Testis (tissue), 5 donors: ENCODE measurements at places on chromosomes 11 and 22.
A peak's percentile ranks its signal among the peaks of the same experiment; 100 is the strongest.

GRCh38 chr11:61766353-61766841 is 14.0 kb downstream of the MYRF start:
- DNase-seq, result no peak

DNA sequence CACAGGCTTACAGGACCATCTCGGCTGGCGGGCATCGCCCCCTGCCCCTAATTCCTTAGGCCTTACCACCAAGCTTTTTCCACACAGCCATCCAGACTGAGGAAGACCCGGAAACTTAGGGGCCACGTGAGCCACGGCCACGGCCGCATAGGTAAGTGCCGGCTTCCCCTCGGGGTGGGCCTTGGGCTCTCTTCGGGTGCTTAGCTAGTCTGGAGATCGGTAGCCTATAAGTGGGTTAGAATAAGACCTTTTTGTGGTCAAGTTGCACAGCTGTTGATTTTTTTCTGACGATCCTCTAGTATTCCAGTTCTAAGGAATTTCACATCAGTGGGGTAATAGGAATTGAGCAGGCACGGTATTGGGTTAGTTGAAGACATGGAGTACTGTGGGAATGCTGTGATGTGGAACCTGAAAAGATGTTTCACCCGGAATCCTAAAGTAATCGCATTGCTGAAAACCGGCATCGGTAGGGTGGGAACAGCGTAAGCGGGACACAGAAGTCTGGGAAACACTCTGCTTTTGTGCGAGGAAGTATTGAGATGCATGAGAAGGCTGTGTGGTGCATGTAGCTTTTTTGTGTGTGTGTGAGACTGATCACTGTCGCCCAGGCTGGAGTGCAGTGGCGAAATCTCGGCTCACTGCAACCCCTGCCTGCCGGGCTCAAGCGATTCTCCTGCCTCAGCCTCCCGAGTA is 669 bp downstream of the RPL27A start:
- no peak for DNase-seq

DNA sequence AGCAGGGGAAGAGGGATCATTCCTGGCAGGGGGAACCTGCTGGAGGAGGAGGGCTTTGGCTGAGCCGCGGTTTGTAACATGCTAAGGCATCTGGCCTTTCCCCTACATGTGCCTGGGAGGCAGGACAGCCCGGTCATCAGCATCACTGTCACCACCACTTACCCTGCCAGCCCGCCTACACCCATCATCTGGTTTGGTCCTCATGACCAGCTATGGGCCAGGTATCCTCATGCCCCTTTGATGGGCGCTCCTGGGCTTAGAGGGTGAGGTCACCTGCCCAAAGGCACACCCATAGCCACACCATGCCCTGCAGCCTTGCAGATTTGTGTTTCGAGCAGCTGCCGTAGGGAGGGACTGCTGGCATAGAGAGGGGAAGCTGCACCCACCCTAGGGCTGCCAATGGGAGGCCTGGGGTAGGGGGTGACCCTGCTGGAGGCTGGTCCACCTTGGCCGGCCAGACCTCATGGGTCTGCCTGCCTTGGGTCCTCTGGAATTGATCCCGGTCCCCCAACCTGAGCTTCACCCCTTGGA is 2.6 kb downstream of the MRGPRF start:
- no peak for DNase-seq

DNA sequence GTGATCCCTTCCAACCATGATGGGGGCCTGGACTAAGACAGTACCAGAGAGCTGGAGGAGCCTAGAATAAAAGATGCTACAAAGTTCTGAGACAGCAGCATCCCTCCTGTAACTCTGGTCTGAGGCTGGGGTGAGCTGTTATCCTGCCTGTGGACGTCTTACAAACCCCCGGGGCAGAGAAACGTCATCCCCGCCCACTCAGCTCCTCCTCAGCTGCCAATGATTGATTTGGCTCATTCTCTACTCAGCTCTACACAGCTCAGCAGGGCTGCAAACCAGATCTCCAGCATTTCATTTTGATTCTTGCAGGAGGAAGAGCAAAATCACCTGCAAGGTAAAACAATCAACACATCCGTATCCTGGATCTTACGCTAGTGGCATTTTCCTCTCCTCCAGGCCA is 55.5 kb downstream of the CSNK2A3 start:
- no peak for DNase-seq

DNA sequence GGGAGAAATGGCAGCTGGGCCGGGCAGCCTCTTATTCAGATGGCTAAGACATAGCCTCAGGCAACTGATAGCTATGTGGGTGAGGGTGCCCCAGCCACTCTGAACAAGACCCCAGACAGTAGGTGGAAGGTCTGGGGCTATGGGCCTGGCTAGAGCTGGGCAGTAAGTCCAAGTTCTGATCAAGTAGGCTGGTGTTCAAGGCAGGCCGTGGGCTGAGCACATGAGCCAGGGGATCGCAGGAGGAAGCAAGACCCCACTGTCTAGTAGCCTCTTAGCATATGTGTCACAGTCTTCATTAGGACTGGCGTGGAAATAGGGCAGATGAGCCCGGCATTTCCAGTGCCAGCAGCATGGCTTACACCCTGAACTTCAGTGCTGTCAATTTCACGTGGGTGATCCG is 192.1 kb downstream of the ADAMTS15 start:
- no peak for DNase-seq

- DNase-seq, result no peak
Observed at GRCh38 chr11:113138731-113139130, 175.7 kb upstream of the TTC12 start.

GRCh38 chr22:30192427-30192826 is 54.1 kb downstream of the LIF start:
- DNase-seq, result no peak

- no peak for DNase-seq
Observed at GRCh38 chr22:19809741-19810140, 44.9 kb downstream of the GNB1L start.

DNA sequence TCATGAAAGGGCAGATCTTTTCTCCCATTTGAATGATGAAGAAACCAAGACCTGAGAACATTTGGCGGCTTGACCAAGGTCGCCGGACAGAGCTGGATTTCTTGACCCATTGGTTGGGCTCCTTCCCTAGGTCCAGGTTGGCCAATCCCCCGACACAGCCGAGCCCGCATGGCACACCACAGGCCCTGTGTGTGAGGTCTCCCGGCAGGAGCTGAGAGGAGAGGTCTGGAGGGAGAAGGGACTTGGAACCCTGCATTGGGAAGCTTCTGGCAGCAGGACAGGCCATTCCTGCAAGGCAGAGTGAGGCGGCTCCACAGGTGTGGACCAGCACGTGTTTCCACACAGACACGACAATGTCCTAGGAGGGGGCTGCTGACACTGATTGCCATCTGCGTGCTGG is 98.6 kb upstream of the THY1 start:
- no peak for DNase-seq

DNA sequence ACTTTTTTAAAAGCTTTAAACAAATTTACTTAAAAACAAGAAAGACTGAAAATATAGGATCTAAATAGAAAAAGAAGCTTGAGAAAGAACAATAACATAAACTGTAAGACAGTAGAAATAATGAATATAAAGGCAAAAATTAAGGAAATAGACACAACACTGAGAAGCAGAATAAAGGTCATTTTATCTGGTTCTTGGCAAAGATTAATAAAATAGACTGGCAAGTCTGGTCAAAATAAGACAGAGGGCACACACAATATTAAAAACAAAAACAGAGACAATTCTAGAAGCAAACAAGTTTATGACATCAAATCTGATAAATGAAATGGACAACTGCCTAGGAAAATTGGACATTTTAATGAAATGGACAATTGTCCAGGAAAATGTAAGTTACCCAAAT is 105.8 kb downstream of the ATG16L2 start:
- DNase-seq, result no peak

GRCh38 chr11:61928606-61929005 is 11.2 kb upstream of the RAB3IL1 start:
- DNase-seq, result no peak

DNA sequence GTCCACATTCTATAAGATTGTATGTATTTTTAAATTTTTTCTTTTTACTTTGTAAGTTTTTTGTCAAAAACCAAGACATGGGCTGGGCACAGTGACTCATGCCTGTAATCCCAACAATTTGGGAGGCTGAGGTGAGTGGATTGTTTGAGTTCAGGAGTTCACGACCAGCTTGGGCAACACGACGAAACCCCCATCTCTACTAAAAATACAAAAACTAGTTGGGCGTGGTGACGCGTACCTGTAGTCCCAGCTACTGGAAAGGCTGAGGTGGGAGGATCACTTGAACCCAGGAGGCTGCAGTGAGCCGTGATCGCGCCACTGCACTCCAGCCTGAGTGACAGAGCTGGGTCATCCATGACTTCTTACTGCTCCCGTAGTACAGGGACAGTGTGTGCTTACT is 84.8 kb upstream of the PRDM11 start:
- DNase-seq, result no peak

- no peak for DNase-seq
Observed at GRCh38 chr22:46479046-46479445, 58.4 kb downstream of the CELSR1 start.

DNA sequence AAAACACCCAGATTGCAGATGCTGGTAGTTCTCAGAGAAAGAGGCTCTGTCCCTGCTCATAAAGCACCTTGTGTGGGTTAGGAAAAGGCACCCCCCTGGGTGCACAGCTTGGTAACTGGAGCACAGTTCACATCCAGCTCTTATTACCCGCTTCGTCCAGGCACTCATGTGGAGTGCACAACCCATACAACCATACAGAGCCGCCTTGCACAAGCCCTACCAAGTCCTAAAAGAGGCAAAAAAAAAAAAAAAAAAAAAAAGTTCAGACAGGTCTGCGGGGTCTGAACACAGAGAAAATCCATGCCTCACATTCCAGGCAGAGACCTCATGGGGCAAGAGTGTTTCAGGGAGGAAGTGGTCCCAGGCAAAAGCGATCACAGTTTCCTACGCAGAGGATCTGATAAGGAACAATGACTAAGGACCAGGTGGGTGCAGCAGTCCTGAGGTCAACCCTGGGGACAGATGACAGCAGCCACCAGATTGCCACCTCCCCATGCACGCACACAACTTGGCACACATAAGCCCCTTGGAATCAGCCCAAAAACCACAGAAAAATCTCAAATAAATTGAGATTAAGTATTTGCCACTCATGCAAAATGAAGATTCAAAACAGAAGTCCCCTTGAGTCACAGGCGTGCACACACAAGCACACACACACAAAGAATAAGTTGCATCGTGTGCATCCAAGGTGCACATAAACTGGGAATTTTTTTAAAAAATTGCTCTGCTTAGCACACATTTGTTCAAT is 12.3 kb downstream of the MB start:
- no peak for DNase-seq

- DNase-seq, result no peak
Observed at GRCh38 chr11:132587716-132588115, 944.6 kb downstream of the OPCML start.

DNA sequence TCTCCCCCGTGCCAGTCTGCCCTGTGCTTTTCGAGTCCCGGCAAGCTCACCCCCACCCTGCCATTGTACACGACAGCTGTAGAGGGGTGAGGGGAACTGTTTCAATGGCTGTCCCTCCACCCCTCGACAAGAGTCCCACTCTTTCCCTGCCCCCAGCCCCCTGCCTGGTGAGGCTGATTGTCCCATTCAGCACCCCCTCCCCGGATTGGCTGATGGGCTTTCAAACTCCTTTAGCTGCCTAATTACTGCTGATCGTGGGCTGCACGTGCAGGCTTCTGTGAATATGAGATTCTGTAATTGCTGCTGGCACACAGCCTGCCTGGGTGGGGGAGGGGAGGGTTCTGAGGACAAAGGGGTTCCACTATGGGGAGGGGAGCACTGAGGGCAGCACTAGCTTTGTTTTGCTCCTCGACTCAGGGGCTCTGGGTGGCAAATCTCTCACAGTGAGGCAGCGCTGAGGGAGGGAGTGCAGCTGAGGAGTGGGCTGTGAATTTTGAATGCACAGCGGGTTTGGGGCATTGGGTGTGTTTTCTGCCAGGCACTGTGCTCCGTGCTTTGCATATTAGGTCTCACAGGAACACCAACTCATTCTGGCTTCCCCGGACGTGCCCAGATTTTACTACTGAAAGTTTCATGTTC is 42.6 kb upstream of the ACCSL start:
- peak; percentile 58 for DNase-seq

DNA sequence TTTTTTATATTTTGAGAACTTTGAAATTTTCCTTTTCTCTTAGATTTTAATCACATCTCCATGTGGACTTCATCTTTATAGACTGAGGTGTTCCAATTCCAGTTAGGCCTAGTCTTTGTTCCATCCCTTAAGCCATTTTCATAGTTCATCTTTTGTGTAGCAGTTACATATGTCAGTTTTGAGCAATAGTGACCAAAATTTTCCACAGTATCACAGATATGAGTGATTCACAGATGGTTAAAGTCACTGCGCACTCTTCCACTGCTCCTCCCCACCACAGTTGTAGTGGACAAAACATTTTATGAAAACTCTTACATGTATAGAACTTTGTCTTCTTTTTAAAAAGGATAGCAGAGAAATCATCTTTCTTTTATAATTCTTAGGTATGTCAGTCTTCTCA is 42.8 kb downstream of the YAP1 start:
- no peak for DNase-seq

- peak; percentile 49 for DNase-seq
Observed at GRCh38 chr11:61335355-61335710, 2.3 kb downstream of the TKFC start.

DNA sequence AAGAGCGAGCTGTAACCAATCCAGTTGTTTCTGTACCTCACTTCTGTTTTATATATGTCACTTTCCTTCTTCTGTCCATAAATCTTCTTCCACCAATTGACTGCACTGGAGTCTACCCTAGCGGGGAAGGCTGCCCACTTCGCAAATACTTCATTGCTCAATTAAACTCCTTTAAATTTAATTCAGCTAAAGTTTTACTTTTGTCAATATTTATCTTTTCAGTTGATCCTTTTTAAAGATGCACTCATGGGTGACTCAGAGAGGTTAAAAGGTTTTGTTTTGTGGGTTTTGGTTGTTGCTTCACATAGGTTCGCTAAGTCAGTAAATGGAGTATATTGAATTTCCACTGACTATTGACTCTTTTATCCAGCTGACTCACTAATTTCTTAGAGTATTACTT is 597.2 kb downstream of the DLG2 start:
- no peak for DNase-seq

GRCh38 chr11:2098691-2099515 is 40.3 kb downstream of the IGF2 start:
- DNase-seq, result no peak

- DNase-seq, result no peak
Observed at GRCh38 chr11:104064034-104064630, 27.7 kb downstream of the DDI1 start.

DNA sequence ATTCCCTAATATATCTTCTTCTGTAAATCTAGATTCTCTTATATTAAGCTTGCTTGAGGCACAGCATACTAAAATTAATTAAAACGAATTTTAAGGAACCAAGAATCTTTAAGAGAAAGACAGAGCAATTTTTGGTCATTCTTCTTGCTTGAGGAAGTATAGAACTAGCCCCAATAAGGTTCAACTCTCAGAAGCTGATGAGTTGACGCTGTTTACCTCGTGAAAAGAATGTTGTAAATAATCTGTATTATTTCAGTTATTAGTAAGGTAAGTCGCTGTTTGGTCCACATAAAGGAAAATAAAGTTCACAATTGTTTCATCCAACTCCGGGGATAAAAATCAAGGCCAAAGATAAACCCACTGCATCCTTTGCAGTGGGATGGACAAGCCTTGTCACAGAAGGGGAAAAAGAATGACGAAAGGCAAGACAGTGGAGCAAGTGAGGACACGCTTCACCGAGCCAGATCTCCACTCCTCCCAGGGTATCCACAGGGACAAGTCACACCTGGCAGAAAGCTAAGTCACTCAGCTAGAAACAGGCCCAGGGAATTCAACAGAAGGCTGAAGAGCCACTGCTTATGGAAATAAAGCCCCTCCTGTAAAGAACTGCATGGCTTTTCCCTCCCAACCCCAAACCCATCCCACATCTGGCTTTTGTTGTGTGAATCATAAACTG is 752 bp downstream of the POU2AF1 start:
- DNase-seq, result no peak
